ENCODE measurements at places on chromosomes 5 and 9.

GRCh38 chr5:167939686-167940085 is 351.8 kb upstream of the WWC1 start:
- no peak for DNase-seq

GRCh38 chr5:158976035-158976434 is 123.7 kb downstream of the EBF1 start:
- DNase-seq = no peak

DNA sequence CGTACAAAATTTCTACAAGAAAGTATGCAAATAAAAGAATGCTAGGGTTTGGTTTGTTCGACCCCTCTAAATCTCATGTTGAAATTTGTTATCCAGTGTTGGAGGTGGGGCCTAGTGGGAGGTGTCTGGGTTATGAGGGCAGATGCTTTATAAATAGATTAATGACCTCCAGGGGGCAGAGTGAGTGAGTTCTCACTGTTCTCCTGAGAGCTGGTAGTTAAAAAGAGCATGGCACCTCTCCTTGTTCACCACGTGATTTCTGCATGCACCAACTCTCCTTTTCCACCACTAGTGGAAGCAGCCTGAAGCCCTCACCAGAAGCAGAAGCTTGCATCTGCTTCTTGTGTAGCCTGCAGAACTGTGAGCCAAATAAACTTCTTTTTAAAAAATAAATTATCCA is 50.4 kb upstream of the FAM170A start:
- peak; percentile 24 for DNase-seq

DNA sequence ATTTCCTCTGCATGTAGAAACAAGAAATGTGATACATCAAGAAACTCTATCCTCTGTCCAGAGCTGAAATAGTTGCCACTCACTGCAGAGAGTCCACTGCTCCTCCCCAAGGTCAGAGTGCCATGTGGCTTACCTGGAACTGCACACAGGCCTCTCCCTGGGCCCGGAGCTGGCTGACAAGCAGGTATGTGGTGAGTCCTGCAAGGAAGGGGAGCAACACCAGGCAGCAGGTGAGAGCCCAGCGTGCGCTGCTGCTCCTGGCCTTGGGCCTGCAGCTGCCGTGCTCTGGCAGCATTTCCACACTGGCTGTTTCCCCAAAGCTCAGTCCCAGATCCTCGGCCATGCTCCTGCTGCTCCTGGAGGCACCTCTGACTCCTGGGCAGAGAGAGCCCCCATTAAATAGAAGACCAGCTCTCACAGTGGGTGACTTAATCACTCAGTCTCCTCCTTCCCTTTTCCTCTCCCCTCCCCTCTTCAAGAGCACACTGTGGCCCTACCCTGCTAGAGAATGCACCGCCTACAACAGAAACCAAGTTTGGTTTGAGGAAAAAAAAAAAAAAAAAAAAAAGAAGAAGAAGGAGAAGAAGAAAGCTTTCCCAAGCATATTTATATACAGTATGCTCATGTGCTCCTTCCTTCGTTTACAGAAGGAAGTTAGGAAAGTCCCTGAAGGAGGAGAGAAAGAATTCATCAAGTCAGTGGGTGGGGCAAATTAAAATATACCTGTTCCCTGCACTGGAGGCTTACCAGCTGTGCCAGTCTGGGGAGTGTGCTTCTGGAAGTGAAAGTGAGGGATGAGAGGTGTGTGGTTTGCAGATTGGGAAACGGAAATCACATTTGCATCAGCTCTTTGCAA is at the start of gene TNFSF15:
Gene TNFSF15 (minus strand): TSS at position 370 of the 856 bp plus-strand sequence. CDS start 27 bp downstream, at position 343.
- DNase-seq = peak; percentile 50

DNA sequence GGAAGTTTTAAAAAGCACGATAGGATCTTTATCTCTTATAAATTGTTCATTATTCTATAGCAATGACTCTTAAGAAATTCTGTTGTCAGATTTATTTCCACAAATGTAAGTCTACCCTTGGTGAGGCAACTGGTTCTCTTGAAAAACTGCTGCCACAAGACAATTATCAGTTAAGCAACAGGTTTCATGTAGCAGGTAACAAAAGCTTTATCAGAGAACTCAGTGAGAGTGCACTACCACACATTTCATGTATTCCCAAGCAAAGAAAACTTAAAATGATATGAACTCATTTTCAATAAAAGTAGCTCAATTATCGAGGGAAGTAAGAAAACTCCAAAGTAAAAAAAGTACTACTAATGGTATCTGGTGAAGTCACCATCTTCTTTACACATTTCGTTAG is 9.4 kb downstream of the NR6A1 start:
- DNase-seq = no peak

GRCh38 chr5:154268073-154268472 is 77.5 kb downstream of the GALNT10 start:
- no peak for DNase-seq

DNA sequence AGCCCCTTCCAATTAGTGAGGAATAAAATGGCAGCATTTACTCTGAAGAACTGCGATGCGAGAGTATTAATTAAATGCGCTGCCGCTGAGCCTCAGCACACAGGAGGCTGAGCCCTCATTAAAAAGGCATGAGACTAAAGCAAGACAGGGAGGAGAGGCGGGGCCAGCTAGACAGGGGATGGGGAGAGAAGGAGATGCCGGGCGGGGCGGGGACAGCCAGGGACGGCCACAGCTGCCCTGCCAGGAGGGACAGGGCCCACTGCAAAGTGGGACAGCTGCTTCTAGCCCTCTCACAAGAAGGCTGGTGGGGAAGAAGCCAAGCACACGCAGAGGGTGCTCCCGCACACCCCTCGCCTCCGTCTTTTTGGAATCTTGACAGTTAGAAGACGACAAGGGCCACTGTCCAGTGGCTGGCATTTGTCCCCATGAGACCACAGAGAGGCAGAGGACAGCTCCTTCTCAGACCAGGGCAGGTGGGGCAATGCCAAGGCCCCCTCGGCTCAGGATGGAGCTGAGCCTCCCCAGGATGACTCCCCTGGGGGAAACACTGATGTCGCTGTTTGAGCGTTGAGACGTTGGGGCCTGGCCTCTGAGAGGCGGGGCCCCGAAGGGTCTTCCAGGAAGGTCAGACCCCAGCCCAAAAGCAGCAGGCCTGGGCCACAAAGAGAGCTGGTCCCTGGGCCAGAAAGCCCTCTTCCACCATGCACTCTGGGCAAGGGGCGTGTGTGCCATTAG is 26.9 kb downstream of the ADAMTS2 start:
- no peak for DNase-seq

GRCh38 chr9:133543772-133544467 is 9.4 kb downstream of the ADAMTSL2 start:
- no peak for DNase-seq

DNA sequence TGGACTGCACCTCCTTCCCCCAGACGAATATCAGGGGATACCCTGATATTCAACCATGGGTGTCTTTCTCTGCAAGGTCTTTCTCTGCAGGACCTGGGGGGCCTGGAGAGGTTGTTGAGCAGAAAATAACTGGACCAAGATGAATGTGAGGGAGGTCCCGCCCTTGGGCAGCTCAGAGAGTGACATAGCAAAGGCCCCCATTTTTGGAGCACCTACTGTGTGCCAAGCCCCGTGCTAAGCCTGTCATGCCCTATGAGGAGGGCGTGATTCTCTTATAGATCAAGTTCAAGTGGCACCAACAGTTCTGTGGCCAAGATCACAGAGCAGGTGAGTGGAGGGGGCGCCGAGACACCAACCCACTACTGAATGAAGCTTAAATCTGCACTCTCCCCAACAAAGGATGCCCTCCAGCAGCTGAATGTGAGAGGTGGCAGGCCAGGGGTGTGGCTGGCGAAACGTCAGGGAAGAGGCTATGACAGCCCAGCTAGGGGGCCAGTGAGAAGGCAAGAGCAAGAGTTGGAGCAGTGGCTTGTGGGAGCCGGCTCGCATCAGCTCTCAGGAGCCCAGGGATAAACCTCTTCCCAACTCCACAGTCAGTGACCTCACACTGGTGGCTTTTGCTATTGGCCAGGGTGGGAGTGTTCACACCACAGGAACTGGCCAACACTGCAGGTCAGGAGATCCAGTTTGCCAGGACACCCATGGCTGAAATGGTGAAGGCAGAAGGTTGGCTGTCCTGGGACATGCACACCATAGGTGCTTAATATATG is 5.3 kb downstream of the SARDH start:
- no peak for DNase-seq

DNA sequence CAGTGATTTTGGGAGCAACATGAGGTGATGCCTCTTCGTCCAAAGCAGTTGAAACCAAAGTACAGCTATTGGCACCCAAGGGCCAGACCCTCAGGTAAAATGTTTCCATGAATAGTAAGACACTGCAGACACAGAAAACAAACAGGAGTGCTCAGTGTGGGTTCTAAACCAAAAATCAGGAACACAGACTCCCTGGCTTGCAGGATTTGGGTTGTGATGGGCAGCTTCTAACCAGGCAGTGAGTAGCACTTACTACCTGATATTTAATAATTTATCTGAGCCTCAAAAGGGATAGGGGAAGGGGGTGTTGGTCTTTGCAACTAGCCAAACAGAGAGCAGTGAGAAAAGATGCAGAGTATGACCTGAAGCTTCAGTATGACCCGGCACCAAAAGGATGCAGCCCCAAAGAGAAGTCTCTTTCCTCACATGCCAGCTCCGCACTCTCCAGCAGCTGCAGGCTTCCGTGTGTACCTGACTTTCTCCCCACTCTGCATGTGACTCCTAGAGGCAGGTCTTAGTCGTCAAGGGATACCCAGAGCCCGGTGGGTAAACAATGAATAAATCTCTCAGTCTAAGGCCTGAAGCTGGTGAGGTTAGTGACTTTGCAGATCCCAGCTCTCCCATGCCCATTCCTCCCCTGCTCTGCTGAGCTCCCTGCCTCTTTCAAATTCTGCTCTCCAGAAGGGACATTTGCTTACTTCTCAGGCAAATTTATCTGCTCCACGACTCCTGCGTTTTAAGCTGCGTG is 105.4 kb upstream of the SPOCK1 start:
- DNase-seq = no peak

- DNase-seq = no peak
These were observed 82.7 kb downstream of the NR6A1 start for GRCh38 chr9:124688238-124688904.

- DNase-seq = no peak
These were observed 697.0 kb upstream of the SEMA6A start for GRCh38 chr5:117271656-117272055.

DNA sequence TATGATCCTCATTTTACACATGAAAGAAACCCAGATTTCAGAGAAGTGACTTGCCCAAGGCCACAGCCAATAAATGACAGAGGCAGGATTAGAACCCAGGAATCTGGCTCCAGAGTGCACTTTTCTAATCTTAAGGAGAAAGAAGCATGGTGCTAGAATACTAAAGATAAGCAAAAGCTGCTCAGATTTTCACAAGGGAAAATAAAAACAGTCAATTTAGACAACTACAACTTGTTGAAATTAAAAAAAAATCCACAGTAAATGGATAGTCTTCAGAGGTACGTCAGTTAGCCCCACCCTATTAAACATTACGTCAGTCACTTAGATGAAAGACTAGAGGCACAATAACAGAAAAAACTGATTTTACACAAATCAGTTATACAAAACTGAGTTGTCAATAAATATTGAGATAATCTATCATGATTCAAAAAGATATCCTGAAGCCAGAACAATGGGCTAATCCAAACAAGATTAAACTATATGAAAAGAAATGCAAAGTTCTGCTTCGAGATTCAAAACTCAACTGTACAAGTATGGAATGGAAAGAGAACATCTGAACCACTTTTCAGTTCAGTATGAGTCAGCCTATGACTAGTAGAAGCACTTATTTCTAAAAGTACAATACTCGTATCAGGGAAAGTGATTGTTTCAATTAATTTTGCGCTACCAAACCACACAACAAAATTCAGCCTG is 9.3 kb downstream of the TMEM245 start:
- DNase-seq = no peak

DNA sequence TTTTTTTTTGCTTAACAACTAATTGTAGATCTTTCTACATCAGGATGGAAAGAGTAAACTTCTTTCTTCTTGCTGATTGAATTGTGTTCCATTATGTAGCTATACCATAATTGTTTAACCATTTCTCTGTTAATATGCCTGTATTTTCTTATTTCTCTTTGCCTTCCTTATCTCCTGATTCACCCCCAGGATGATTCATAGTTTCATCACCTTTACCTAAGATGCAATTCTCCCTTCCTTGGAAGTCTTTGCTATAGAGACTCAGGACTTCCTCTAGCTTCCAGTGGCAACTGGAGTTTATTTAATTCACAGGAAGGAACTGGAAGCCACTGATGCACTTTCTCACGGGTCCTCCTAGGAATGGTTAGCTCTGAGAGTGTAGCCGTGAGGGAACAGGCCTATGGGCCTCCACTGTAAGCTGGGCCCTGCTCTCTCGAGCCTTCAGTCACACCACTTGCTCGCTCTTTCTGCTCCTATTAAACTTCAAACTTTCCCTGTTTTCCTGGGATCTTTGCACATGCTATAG is 83.1 kb downstream of the FGF1 start:
- no peak for DNase-seq

All from activated CD8-positive, alpha-beta T cell treated with anti-CD3 and anti-CD28 coated beads for 36 hours (primary cell).